Stimulated activated CD8-positive, alpha-beta memory T cell treated with anti-CD3 and anti-CD28 coated beads, Interleukin-4, amount 100 ng/mL, for 4 hours (primary cell): ENCODE measurements at places on chromosomes 3 and 15.

GRCh38 chr3:39184081-39184967 is 8.1 kb downstream of the XIRP1 start:
- no peak for DNase-seq

GRCh38 chr3:16102905-16103364 is 71.5 kb upstream of the GALNT15 start:
- no peak for DNase-seq

DNA sequence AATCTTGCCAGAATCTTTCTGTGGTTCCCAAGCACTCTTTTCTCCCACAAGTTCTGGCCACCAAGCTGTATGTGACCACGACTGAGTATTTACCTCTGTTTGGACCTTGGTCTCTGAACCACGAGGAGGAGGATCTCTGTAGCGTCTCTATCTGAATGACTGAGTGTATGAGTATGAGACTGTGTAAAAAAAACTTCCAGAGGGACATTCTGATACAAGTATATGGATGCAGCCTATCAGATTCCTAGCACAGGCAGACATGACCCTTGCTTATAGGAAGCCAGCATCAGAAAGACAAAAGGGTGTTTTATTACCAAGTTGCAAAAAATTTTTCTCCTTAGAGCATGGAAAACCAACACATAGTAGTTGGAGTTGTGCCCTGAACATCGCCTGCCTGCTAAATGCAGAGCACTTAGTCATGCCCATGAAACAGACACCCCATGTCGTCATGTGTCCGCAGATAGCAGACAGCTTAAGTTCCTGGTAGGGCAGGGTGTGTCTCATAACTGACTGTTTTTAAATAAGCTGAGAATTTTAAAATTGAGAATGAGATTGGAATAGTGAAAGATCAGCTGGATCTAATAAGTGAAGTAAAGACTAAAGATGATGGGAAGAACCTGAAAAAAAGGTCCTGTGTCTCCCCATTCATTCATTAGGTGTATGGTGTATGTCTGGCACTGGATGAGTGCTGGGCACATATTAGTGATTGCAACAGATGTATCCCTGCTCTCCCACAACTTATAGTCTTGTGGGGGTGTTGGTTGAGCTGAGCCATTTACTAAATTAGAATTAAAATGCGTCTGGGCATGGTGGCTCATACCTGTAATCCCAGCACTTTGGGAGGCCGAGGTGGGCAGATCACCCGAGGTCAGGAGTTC is 30.9 kb downstream of the DAG1 start:
- no peak for DNase-seq

DNA sequence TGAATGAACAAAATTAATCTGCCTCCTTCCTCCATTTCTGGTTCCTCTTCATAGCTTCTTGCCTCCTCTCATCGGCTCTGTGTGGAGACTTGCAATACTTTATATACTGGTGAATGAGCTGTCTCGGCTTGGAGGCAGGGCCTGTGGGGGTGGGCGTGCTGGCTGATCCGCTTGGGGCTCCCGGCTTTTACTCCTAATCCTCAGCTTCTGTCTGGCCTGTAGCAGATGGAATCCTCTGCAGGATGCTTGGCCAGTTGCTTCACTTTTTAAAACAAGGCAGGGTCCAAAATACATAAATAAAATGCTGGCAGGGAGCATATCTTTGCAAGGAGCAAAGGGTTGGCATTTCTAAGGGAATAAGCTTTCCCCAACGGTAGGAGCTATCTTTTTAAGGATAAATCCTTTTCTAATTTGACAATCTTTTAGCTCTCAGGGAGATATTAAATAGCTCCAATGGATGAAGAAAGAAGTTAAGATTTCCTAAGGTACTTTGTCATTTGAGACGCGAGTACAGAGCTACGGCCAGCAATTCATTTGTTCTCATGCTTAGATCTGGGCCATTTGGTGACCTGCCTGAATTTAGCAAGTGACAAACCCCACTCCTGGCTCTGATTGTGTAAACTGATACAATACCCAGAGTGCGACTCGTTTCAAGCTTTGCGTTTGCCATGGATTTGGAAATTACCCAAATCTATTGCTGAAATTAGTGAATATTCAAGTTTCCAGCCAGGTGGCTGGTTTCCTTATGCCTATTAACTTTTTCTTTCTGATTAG is 18.9 kb downstream of the SV2B start:
- DNase-seq: no peak

GRCh38 chr15:68789091-68789490 is 31.6 kb downstream of the ANP32A start:
- no peak for DNase-seq

DNA sequence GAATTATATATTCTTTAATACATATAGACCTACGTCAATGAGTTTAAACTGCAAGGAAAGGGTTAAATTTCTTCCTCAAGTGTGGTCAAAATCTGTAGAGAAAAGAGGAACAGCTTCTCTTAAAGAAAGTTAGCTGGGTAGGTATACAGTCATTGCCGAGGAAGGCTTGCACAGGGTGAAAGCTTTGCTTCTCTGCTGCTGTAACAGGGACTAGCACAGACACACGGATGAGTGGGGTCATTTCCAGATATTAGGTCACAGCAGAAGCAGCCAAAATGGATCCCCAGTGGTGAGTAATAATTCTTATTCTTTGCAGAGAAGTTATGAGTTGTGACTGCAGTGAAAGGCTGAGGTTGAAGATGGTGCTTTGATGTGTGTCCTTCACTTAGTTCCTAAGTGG is at the start of gene CD86:
TSS of gene CD86 (plus strand) at position 148 of the 400 bp plus-strand sequence. CDS start at position 276, 128 bp downstream.
- DNase-seq: no peak

DNA sequence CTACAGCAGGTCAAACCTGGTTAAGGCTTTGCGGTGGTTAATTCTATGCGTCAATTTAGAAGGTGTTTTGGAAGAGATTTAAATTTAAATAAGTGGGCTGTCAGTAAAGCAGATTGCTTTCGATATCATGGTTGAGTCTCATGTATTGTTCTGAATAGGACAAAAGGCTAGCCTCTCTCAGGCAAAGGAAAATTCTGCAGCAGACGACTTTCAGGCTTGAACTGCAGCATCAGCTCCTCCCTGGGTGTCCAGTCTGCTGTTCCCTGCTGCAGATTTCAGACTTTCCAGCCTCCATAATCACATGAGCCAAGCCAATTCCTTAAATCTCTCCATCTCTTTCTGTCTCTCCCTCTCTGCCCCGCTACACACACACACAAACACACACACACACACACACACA is 143.2 kb downstream of the TUSC7 start:
- no peak for DNase-seq

DNA sequence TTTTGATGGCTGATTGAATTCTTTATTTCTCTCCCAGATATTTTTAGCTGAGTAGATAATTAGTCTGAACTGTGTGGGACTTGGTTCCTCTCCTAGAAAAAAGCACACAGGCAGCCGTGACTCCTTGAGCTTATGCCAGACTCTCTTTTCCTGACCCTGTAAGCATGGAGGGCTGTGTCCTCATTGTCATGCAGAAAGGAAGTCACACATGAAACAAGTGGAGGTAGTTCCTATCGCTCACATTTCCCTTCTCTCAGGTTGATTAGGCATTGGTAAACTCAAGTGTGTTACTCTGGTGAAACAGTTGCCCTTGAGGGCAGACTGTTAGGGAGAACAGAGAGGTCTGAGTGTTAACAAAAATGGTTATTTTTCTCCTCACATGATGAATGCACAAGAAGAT is 6.3 kb upstream of the RTP4 start:
- no peak for DNase-seq

DNA sequence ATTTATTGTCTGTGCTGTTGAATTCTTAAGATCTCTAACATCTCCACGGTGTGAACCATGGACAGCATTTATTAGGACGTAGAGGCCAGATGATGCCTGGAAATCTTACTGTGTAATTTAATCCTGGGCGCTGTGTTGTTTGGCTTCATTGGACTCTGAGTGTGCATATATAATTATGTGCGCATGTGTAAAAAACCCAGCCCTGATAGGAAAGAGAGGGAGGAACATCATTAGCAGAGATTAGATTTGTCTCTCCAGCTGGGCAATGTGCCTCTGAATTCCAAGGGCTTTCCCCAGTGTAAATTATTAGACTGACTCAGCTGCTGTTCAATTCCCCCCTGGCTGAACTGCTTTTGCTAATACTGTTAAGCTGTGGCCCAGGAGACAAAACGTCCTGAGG is 39.6 kb downstream of the MAP3K13 start:
- no peak for DNase-seq

GRCh38 chr15:76979331-76979925 is 15.5 kb upstream of the PSTPIP1 start:
- no peak for DNase-seq

GRCh38 chr15:77819851-77820728 is 187.4 kb upstream of the LINGO1 start:
- DNase-seq: no peak

DNA sequence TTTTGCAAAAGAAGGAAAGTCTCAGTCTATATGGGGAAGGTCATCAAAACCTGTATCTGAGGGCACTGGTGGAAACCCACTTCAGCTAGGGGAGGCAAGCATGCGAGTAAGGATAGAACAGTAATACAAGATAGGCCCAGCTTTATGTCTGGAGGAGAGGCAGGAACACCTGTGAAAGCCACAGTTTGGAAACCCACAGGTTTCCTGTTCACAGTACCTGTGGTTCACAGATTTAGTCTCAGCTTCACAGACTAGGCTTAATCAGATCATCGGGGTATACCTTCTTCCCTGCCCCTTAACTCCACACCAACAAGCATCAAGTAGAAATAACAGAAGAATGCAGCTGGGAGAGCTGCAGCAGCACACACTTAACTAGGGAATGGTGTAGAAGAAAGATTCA is 36.2 kb downstream of the C2CD4B start:
- no peak for DNase-seq

GRCh38 chr15:33888176-33888575 is 80.1 kb upstream of the CHRM5 start:
- DNase-seq: no peak

DNA sequence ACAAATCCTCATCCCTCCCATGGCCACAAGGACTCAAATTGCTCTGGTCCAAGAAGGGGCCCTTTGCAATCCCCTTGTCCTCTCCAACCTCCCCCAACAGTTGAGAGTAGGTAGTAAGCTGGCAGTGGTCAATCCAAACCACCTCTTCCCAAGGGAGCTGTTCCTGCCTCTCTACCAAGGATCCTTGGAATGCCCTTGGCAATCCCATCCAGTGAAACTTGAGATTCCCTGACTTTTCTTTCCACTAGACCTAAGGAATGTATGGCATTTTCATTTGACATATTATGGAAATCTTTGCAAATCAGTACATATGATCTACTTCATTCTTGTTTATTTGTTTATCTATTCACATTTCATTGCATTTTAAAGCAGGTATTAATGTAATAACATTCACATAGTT is 4.8 kb upstream of the RBP2 start:
- DNase-seq: no peak

DNA sequence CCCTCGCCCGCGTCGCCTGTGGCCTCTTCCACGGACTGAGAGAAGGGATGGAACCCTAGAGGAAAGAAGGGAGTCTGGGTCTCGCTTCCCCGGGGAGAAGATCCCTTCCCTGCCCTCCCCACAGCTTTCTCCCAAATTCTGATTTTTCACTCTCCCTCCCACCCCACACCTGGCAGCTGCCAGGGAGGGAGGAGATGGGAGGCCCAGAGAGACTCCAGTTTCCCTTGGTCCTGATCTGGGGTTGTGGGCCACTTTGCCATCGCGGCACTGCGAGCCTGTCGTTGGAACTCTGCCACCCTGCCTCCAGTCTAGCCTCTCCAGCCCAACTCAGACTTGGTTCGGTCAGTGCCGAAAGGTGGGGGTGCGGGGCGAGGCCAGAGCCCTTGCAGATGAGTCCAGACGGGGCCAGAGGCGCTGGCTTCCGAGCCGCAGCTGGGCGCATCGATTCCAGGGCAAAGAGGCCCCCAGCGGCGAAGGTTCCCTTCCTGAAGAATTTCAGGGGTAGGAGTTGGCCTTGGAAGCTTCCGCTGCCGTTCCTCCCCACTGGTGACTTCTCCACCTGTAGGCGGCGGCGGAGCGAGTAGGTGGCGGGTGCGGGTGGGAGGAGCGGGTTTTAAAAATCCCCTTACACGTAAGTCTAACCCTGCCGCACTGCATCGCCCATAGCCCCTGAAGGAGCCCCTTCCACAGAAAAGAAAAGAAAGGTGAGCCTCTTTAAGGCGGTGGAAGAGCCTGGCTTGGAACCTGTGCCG is 5.2 kb downstream of the WNT5A start:
- no peak for DNase-seq

DNA sequence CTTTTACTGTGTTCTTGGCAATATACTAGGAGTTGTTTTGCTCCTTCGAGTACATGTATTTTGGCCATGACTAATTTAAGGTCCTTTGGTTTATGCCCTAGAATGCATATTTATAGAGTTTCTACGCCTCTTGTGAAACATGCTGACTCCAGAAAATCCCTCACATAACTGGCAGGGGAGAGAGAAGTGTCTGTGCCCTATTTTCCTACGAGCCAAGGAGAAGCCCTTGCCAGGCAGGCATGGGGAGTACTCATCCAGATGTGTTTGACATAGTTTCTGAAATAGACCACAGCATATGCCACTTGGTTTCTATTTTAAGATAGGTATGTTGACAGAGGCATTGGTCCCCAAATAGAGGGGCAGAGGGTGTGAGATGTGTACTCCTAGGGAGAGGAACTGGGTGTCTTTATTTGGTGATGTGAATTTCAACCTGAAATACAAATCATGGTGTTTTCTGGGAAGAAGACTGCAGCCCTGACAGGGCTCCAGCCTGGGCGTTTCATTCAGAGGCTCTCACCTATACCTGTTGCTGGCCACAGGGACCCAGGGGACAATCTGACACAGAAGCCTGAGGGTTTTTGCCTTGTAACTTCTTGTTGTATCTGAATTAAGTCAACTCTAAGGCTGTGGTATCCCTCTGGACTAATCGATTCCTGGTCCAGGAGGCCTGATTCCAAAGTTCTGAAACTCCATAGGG is 267.8 kb upstream of the C2CD4B start:
- DNase-seq: no peak

DNA sequence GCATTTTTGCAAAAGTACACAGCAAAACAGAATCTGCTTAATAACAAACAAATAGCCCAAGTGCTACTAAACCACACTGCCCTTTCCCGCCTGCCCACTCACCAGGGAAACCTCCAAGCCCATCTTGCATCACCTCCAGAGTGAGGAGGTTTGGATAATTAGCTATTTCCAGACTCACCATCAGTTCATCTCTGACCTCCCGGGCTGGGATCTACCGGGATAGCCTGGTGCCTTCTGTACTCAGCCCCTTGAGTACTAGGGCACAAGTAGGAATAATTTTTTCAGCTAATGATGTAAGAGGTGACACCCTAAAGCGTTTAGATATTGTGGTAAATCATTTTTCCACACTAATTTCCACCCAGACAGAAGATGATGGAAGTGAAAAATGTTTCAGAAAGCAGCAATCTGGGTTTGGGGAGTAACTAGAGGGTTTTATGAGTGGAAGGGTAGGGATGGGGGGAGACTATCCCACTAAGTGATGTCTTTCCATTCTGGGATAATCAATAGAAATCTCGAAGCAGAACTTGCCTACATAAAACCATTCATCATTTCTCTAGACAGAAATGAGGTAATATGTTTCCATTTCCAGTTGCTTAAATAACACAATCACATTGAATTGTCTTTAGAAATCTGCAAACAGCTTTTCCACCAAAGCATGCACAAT is 40.9 kb downstream of the TAFA4 start:
- DNase-seq: no peak

GRCh38 chr3:185582236-185582635 is 3.9 kb upstream of the SENP2 start:
- no peak for DNase-seq

GRCh38 chr3:197791113-197791891 is at the start of gene LRCH3:
Gene LRCH3, plus strand, starts transcription at chr3:197791254. Its CDS starts 25 bp downstream, at chr3:197791279.
- peak; percentile 67 for DNase-seq

GRCh38 chr3:65568497-65568896 is 470.2 kb downstream of the MAGI1 start:
- DNase-seq: no peak

GRCh38 chr3:126956866-126957650 is 25.9 kb upstream of the PLXNA1 start:
- DNase-seq: no peak

GRCh38 chr3:28765194-28765593 is 416.6 kb upstream of the AZI2 start:
- DNase-seq: no peak
